ENCODE measurements at places on chromosomes 7 and 10.

GRCh38 chr7:138575897-138576428, 115.9 kb downstream of the TRIM24 start:
- no peak for DNase-seq

- no peak for DNase-seq
Observed at GRCh38 chr7:2523941-2524807, 4.6 kb downstream of the LFNG start.

- DNase-seq: no peak
Observed at GRCh38 chr7:92228742-92229141, 17.0 kb downstream of the KRIT1 start.

- no peak for DNase-seq
Observed at GRCh38 chr7:28509251-28510025, 97.1 kb downstream of the CREB5 start.

GRCh38 chr7:95425694-95426093, 9.1 kb downstream of the PON2 start:
- no peak for DNase-seq

DNA sequence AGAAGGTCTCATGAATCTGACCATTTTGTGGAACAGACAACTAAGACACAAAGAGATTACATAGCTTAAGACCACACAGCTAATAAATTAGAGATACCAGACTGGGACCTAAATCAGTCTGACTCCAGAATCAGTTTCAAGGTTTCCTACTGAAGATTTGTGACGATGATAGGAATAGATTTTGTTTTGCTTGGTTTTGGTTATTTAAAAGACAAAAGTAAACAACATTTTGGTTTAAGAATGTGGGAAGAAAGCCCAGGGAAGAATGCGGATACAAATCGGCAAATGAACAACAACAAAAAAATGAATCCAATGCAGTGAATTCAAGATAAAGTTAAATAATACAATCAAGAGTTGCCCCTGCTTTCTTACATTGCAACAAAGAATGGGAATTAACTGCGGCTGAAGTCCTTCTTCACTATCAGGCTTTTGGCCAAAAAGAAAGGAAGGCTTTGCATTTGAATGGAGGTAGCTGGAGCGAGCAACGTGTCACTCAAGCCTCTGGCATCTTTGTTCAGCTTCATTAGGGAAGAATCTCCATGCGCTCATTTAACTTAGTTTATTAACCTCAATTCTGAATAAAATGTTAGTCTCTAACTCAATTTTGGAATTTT, 210.8 kb downstream of the ADAM12 start:
- DNase-seq: no peak

GRCh38 chr7:14507617-14508016, 394.9 kb downstream of the DGKB start:
- DNase-seq: no peak

DNA sequence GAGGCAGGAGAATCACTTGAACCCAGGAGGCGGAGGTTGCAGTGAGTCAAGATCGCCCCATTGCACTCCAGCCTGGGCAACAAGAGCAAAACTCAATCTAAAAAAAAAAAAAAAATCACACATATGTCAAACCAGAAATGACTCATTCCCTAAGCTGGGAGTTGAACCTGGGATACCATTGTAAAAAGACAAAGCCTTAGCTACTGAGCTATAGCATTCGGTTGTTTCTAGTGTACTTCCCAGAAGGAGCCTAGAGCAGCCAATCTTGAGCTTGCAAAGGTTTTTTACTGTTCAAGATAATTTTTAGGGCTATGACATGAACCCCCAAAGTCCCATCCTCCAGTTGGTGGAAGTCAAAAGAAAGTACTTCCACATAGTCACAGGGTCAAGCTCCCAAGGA, 87.9 kb downstream of the ZNF467 start:
- DNase-seq: no peak

GRCh38 chr10:36388166-36388565, 737.2 kb upstream of the ANKRD30A start:
- DNase-seq: no peak

DNA sequence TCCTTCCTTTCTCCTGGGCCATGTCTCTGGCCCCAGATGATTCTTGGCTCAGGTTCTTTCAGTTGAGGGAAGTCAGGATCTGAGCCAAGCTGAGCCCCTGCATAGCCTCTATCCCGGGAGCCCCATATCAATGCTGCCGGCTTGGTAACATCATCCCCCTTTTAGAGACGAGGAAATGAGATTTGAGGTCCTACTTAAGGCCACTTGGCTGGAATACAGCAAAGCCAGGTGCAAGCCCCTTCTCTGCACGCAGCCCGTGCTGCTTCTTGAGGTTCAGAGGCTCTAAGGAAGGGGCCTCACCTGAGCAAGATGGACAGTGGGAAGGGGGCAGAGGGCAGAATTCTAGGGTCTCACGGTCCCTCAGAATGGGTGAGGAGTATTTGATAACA, 2.4 kb upstream of the IRF5 start:
- DNase-seq: no peak

- DNase-seq: no peak
Observed at GRCh38 chr10:14727465-14727864, 47.2 kb downstream of the FAM107B start.

- no peak for DNase-seq
Observed at GRCh38 chr10:16341637-16342036, 95.2 kb upstream of the PTER start.

- DNase-seq: no peak
Observed at GRCh38 chr10:79159141-79159651, 90.4 kb downstream of the ZMIZ1 start.

GRCh38 chr10:118725886-118726500, 28.8 kb downstream of the CACUL1 start:
- no peak for DNase-seq

- no peak for DNase-seq
Observed at GRCh38 chr7:143974459-143974858, 19.8 kb downstream of the OR2F1 start.

GRCh38 chr7:132508724-132509353, 67.4 kb downstream of the PLXNA4 start:
- DNase-seq: no peak

GRCh38 chr7:132475037-132475668, 101.1 kb downstream of the PLXNA4 start:
- no peak for DNase-seq

DNA sequence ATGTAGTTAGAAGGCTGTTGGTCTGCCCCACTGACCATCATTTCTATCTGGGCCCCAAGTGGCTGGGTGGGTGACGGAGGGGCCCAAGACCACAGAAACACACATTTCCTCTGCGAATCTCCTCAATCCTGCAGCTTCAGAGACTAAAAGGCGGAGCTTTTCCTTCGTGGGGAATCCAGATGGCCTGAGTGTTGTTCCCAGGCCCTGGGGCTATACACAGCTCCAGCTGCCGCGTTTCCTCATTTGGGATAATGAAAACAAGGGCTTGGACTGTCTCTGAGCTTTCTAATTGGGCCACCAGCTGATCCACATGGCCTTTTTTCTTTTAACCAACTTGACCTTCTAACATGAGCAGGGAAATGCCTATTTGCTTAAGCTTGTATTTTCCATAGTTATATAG, 339.9 kb downstream of the CXCL12 start:
- DNase-seq: no peak

- no peak for DNase-seq
Observed at GRCh38 chr10:77060913-77061312, 576.7 kb downstream of the KCNMA1 start.

DNA sequence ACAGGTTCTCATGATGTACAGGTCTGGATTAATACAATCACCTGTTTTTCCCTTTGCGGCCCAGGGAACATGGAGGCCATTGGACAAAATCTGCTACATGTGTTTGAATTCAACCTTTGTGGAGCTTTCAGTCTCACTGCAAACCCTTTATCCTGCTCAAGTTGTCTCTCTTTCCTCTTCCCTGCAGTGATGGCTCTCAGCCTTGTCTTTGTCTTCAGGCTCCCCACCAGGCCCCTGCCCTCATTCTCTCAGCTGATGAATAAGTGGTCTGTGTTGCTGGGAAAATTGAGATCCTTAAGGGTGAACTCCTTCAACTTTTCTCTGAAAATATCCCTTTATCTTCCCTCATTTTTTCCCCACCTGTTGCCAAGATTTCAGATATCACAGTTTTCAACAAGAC, 791.2 kb downstream of the GRID1 start:
- no peak for DNase-seq

Measured in activated CD4-positive, alpha-beta T cell treated with anti-CD3 and anti-CD28 coated beads, Interleukin-2, amount 50 U/mL, for 1 hour (primary cell).